ENCODE measurements at places on chromosomes 7 and 10. TPM values are rescaled to one million over a fixed set of nuclear protein-coding genes. Genes with fewer than 3 reads are reported as not detected.

- no peak for DNase-seq
These were observed 50.3 kb downstream of the ASB13 start for GRCh38 chr10:5616046-5616445.

GRCh38 chr10:133150656-133151055, 9.4 kb upstream of the KNDC1 start:
- no peak for DNase-seq

DNA sequence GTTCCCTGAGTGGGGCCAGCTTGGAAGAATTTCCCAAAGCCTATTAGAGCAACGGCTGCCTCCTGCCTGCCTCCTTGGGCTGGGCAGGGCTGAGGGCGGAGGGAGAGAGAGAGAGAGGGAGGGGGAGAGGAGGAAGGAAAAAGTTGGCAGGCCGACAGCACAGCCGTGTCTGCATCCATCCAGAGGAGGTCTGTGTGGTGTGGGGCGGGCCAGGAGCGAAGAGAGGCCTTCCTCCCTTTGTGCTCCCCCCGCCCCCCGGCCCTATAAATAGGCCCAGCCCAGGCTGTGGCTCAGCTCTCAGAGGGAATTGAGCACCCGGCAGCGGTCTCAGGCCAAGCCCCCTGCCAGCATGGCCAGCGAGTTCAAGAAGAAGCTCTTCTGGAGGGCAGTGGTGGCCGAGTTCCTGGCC, at the start of gene AQP1:
AQP1 (plus strand) TSS at position 293 of the 409 bp plus-strand sequence; CDS start at position 350, 57 bp downstream.
- no peak for DNase-seq

GRCh38 chr7:22087861-22088260, 142.2 kb upstream of the CDCA7L start:
- DNase-seq: no peak

- no peak for DNase-seq
These were observed 2.7 kb downstream of the COG5 start for GRCh38 chr7:107560898-107561516.

DNA sequence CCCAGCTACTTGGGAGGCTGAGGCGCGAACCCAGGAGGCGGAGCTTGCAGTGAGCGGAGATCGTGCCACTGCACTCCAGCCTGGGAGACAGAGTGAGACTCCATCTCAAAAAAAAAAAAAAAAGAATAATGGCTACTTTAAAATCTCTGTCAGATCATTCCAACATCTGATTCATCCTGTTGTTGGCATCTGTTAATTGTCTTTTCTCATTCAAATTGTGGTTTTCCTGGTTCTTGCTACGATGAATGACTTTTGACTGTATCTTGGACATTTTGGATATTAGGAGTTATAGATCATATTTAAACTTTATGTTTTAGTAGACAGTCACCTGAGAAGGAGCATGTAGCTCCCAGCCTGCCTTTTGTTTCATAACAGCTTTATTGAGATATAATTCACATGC, 8.5 kb downstream of the TPST1 start:
- DNase-seq: no peak

- no peak for DNase-seq
These were observed 90.9 kb downstream of the BAMBI start for GRCh38 chr10:28768227-28768626.

DNA sequence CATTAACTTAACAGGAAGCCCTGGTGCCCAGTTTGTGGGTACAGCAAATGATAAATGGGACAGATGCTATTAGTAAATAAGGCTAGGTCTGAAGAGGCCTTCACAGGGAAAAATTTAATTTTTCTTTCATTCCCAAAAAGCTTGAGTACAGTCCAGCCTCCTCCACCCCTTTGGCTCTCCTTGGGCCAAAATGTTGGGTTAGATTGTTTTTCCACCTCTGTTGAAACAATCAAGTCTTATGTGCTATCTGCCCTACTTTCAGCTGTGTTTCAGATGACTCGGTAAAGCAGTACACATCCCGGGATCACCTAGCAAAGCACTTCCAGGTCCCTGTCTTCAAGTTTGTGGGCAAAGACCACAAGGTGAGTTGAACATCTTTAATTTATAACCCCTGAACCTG, 24.3 kb downstream of the PLA2G12B start:
- DNase-seq: no peak

- no peak for DNase-seq
These were observed 394.5 kb downstream of the TYW1 start for GRCh38 chr7:67391168-67391567.

GRCh38 chr10:92483539-92483938, 90.4 kb downstream of the IDE start:
- no peak for DNase-seq

CLDN3 gene
- total RNA-seq: not detected

- no peak for DNase-seq
These were observed 136.1 kb downstream of the PLXNA4 start for GRCh38 chr7:132440151-132440550.

DNA sequence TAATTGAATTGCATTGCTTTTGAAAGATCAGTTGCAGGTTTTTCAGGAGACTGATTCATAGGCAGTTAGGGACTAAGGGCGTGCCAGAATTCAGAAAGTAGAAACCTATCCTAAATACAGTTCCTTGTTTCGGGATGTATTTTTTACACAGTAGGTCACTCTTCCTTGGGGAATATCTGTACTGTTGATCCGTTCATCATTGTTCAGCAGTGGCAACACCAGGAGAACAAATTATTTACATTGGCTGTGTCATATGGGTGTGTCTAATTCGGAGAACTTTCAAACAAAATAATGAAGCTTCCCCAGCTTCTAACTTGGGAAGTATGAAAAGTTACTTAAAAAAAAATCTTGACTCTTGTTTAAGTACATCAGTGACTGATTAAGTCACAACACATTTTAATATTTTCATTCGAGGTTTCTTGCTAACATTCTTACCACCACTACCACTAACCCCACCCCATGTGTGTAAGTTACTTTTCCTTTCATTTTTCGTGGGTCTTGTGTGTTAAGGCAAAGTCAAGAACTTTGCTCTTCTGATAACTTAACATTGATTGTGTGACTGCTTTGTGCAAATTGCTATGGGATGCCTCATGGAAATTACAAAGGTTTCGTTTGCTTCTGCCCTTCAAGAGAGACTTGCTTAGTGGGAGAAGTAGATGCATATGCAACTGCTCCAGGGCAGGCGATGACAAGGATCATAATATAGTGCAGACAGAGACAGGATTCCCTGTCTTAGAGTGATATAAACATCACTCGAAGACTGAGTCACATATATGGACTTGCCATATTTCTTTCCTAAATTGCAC, 43.8 kb upstream of the RPA3 start:
- DNase-seq: no peak

- no peak for DNase-seq
These were observed 300.9 kb downstream of the BICC1 start for GRCh38 chr10:58813573-58813972.
